Stomach (tissue), 19 donors: ENCODE measurements at places on chromosomes 6 and 20. TPM values are rescaled to one million over a fixed set of nuclear protein-coding genes. Genes with fewer than 3 reads are reported as not detected.

IL17F gene
- total RNA-seq = not detected

C4B gene
- 108 TPM for total RNA-seq

DEFB132 gene
- not detected for total RNA-seq

TGM2 gene
- total RNA-seq = 46.4 TPM

ARMH2 gene
- total RNA-seq = not detected

SYCP2L gene
- total RNA-seq = not detected

MCM3 gene
- total RNA-seq = 50.0 TPM

OR12D3 gene
- not detected for total RNA-seq

PPP1R10 gene
- total RNA-seq = 27.4 TPM

STMND1 gene
- not detected for total RNA-seq

NCR2 gene
- not detected for total RNA-seq

COL12A1 gene
- 32.6 TPM for total RNA-seq

DYNLT1 gene
- total RNA-seq = 5.8 TPM

HLA-DMB gene
- total RNA-seq = not detected

ARFGEF2 gene
- 82.8 TPM for total RNA-seq
